ENCODE measurements at places on chromosomes 1 and 21.

- DNase-seq, result no peak
Measured at GRCh38 chr1:42139444-42139843, 13.8 kb upstream of the GUCA2B start.

GRCh38 chr1:21220815-21221214 lies 44.1 kb upstream of the EIF4G3 start:
- DNase-seq, result no peak

GRCh38 chr1:153929426-153929825 lies 6.7 kb upstream of the GATAD2B start:
- no peak for DNase-seq

- DNase-seq, result no peak
Measured at GRCh38 chr21:32322103-32322502, 23.4 kb downstream of the MRAP start.

- DNase-seq, result no peak
Measured at GRCh38 chr1:172515927-172516326, 17.0 kb upstream of the SUCO start.

- no peak for DNase-seq
Measured at GRCh38 chr1:30407865-30408580, 315.4 kb downstream of the MATN1 start.

GRCh38 chr1:233138788-233139585 lies 156.5 kb downstream of the PCNX2 start:
- no peak for DNase-seq

DNA sequence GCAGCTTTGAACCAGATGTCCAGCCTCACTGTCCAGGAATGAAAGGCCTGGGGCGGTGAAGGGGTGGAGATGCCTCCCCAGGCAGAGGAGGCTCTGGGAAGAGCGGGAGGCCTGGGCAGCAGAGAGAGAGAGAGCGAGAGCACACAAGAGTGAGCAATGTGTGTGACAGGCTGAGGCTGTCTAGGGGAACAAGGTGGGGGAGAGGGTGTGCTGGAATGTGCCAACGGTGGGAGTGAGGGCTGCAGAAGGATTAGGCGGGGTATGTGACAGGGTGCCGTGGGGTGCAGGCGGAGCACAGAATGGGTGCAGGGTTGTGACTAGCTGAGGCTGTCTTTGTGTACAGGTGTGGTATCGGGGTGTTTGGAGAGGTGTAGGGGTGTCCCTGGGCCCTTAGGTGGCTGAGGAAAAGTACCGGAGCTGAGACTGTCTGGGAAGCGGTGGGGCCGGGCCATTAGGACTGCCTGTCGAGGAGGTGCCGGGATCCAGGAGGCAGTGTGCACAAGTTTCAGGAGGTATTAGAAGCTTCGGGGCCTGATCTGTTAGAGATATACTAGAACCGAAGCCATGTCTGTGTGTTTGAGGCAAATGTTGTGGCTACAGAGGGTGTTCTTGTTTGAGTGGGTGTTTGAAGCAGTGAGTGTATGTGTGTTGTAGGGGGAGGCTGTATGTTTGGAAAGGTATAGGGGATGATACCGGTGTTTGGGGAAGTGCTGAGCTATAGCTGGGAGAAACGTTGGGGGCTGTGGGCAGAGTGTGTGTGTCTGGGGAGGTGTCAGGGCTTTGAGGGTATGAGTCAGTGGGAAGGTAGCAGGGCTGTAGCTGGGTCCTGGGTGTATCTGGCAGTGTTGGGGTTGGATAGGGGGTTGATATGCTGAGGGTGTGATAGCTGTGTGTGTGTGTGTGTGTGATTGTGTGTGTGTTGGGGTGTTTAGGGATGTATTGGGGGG lies 9.1 kb downstream of the AHDC1 start:
- no peak for DNase-seq

DNA sequence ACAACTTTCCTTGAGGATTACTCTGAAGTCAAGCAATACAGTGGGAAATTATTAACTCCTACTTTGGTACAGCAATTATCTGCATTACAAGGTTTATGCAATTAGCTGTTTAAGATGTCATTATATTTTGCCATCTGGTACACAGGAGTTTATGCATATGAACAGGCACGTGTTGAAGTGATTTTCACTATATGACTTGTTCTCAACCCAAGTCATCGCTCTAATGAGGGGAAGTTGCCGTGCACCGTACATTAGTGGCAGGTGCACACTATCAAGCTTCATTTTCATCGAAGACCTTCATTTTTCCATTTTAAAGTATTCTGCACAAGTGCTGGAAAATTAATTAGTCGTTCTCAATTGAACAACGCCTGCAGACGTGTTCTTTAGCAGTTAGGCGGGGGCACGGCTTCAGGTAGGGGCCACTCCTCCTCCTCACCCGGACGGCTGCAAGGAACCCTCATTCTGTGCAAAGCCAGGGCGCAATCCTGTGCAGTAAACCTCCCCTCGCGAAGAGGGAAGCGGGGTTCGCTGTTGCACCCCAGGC lies 39.8 kb upstream of the NFIA start:
- DNase-seq, result no peak

- no peak for DNase-seq
Measured at GRCh38 chr21:27086630-27087029, 119.7 kb upstream of the ADAMTS5 start.

DNA sequence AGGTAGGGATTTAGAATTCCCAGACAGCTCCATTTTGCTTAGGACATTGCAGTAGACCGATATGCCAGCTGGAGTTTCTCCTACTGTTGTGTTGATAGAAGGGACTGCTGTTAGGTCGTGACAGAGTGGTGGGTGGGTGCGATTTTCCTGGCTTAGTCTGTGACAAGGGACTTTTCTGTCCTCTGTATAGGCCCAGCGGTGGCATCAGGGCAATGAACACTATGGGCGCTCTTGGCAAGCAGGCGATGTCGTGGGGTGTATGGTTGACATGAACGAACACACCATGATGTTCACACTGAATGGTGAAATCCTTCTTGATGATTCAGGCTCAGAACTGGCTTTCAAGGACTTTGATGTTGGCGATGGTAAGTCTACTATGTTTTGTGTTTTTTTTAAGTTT lies 321.8 kb downstream of the ZP4 start:
- DNase-seq, result no peak

GRCh38 chr1:88982055-88982454 lies 10.4 kb downstream of the KYAT3 start:
- DNase-seq, result no peak

DNA sequence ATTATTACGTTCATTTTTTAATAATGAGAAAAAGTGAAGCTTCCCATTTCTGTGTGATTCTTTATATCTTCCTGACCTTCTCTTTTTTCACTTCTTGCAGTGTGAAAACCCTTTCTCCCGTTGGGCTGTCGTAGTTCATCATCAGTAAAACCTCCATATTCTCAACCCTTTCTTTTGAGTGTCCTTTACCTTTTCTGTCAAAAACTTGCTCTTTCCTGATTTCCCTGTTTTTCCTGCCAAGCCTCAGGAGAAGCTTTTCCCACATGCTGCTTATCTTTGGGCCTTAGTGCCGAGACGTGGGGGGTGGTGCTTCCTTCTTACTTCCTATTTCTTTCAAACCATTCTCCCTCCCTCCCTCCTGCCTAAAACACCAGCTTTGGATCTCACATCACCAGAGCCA lies 46.1 kb downstream of the UCK2 start:
- DNase-seq, result no peak

DNA sequence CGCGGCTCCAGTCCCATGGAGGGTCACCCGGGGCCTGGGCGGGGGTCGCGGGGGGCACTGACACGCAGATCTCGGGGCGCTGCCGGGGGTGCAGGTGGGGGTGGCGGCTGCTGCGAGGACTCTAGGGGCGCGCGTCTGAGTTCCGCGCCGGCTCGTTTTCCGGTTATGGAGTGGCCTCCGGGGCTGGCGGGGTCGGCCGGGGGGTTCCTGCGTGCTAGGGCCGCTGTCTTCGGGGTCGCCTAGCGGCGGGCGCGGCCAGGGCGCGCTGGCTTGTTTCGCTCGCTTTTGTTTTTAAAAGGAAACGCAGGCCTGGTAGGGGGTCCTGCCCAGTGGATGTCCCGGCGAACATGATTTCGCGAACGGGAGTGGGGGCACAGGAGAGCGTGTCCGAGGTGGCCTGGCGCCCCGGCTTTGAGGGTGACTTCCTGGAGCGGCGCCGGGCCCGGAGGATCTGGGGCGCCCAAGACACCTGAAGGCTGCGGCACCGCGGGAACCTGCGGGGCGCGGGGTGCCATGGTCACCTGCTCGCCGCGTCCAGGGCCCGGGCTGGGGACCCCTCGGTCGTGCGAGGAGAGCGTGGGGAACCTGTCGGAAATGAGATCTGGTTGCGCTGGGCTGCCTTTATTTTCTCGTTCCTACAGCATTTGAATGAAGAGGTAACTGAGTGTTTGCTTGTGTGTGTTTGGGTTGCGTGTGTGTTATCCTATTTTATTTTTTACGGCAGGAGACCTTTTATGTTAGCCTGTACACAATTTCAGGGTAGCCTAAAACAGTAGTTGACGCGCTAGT lies 618 bp downstream of the ETS2 start:
- no peak for DNase-seq

Data from stimulated activated CD8-positive, alpha-beta memory T cell treated with anti-CD3 and anti-CD28 coated beads, Interleukin-4, amount 100 ng/mL, for 4 hours (primary cell).